ENCODE measurements at places on chromosomes 7 and 10.

DNA sequence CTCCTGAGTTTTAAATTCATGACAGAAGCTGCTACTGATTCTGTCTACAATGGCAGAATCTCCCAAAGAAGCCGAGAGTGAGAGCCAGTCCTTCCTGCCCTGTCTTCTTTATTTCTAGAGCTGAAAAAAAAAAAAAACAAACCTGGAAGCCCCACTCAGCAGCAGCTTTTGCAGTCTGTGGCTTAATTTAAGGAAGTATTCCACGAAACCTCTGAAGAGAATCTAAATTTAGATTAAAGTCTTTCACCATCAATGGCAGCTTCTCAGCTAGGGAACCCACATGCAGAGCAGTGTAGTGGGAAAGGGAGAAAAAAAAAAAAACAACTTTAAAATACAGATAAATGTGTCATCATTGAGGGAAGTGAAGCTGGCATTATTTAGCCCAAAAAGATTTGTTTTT lies 23.4 kb downstream of the SMURF1 start:
- DNase-seq, result no peak

DNA sequence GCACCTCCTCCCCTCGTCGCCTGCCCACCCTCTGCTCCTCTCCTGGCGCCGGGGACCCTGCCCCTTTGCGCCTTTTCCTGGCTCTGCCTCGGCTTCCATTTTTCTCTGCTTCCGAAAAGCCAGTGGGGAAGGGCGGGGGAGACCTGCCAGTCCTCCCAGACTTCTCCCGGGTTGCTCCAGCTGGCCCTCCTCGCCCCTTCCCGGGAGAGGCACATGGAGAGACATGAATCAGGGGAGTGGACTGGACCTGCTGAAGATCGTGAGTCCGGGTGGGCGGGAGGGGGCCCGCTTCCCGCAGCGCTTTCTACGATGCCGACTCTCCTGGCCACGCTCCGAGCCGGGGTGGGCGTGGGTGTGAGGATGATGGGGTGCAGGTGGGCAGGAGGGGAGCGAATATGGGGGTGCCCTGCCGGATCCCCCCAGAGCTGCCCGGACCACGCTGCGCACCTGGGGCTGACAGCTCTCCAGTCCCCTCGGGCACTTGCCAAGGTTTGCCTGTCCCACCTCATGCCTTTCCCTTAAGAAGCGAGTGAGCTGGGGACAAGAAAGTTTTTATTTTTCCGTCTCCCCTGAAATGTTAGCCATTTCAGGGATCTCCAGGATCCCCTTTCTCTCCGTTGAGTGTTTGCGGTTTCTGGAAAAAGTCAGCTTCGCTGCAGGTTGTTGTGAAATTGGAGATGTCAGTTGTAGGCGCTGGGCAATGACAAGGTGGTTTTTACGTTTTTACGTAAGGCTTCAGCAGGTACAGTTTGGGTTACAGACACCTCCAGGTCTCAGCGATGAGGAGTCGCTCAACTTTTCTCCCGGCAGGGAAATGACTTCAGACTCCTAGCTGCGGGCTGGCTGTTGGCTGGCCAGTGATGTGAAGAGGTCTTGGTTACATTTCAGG lies 977 bp downstream of the CACNB2 start:
- no peak for DNase-seq

GRCh38 chr10:68067029-68067428 lies 8.1 kb downstream of the HERC4 start:
- DNase-seq, result no peak

GRCh38 chr10:52558090-52558489 lies 214.5 kb downstream of the MBL2 start:
- DNase-seq, result no peak

DNA sequence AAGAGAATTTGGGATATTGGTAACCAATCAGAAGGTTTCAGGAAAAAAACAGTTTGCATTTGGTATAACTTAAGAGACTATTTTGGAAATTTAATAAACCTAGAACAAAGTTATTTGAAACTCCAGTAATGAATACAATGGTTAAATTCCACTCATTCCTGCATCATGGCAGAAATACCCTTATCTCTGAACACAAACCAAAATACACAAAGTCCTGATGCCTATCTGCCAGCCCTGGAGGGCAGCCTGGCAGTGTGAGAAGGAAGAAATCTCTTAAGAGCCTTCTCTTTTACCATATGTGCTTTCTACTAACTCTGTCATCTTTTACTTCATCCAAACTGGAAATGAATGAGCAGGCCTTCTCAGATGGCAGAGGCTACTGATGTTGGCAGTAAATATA lies 147.1 kb upstream of the LYZL1 start:
- no peak for DNase-seq

DNA sequence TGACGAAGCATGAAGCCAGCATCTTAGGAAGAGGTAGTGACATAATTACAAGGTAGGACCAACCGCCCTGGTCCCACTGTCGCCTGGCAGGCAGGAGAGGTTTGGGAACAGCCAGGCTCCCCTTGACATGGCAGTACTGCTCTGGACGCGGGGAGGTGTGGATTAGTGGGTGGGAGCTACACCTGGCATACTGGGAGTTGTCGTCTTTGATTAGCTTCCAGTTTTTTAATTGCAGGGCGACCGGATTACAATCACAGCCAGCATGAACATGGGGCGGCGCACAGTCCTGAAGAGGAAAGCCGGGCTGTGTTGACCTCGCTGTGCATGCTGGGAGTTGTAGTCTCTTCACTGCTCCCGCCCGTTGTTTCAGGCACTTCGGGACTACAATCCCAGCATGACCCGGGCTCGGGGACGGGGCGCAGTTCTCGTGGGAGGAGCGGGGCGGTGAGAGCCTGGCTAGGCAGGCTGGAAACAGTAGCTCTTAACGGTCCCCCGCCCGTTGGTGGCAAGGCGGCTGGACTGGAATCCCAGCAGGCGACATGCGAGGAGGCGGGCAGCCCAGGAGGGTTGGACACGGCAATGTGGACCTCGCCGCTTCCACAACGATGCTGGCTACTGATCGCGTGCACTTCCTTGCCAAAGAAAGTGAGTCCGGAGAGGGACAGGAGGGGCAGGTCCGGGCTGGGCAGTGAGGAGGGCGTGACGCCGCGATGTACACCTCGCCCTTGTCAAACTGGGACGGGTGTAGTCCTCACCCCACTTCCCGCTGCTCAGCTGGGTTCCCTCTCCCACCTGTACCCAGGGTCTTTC lies 98.0 kb upstream of the ZNF722 start:
- peak; percentile 76 for DNase-seq

DNA sequence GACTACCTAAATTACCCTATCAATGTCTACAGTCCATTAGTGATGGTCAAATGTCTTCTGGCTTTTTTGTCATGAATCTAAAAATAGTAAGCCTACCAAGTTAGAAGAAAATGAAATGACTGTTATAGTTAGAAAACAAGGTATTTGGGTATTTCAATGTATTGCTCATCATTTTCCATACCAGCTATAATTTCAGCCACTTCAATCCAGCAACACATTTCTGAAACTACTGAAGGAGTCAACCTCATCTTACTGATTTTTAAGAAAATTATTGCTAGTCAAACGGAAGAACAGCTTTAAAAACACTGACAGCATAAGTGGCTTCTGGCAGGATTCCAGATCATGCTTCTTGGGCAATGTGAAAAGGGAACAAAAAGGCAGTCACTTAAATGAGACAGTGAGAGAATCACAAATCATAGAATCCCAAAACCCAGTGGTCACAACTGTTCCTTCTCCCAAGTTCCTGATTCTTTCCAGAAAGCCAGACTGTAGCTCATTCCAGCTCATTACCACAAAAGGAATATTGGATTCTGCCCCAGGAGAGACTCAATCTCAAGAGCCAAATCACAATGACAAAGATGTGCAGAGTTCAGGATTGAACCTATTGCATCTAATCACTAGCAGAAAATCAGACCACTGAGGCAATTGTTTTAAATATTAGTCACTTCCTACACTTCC lies 61.2 kb upstream of the LRRN3 start:
- no peak for DNase-seq

GRCh38 chr10:89891006-89891535 lies 189.7 kb downstream of the KIF20B start:
- no peak for DNase-seq

DNA sequence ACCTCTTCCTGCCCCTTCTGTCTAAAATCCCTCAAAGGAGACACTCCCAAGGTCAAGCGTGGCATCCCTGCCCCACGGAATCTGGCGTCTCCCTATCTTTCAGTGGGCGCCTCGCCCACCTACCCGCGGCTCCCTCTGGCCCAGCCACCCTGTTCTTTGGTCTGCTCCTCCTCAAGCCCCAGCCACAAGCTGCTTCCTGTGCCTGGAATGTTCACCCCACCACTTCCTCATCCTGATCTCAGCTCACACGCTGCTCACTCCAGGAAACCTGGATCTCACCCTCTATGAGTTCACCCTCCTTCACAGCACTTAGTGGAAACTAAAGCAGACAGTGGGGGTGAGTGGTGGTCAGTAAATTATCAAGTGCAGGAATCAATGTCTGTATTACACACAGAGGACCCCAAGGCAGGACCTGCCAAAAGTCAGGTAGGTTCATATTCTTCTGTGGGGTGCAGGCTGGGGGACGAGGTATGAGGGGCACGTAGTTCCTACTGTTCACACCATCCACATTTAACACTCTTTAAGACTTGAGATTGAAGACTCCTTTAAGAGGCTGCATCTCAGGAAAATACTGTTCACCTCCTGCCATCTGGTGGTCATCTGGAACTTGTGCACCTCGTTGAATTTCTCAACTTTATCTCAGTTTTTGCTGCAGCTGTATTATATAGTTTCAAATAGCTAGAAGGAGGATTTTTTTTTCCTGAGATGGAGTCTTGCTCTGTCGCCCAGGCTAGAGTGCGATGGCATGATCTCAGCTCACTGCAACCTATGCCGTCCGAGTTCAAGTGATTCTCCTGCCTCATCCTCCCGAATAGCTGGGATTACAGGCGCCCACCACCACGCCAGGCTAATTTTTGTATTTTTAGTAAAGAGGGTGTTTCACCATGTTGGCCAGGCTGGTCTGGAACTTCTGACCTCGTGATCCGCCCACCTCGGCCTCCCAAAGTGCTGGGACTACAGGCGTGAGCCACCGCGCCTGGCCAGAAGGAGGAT lies 166.6 kb downstream of the ARHGAP21 start:
- DNase-seq, result no peak

- DNase-seq, result no peak
Observed at GRCh38 chr7:112512451-112513210, 31.8 kb downstream of the LSMEM1 start.

DNA sequence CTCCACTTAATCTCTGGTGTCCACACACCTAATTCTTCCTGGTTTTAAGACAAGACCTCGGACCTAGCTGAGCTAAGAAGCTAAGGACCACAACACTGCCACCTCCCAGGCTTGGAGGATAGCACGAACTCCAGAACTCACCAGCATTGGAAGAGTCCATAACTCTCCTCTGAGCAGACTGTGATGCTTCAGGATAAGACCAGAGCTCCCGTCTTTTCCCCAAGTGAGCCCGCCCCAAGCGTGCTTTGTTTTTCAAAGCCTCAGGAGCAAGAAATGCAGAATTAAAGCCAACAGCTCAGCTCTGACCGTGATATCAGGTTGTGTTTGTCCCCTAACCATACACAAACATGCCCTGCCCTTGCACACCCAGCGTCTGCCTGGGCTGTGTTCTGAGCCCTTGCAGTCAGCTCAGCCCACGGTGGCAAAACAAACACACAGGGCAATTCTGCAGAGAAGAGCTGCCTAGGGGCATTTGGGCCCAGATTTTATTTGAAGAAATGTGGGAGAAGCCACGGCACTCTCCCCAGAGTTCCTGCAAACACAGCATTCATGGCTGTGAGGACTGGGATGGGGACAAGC lies 145.4 kb downstream of the WDR11 start:
- no peak for DNase-seq

DNA sequence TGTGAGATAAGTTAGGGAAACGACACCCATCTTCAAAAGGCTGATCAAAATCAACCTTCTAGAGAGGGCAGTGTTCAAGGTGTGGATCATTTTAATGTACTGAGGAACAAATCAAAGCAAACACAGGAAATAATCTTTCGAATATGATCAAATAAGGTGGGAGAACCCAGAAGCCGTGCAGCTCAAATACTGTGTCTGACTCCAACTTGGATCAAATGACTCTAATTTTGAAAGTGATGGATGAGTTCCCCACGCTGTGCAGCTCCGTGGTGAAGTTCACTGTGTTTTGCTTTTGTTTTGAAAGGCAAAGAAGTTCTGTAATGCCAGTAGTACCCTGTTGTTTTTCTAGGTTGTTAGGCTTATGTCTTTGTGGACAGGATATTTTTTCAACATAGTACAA lies 250.9 kb downstream of the SFMBT2 start:
- DNase-seq, result no peak

GRCh38 chr7:44987996-44988395 lies 9.2 kb upstream of the MYO1G start:
- no peak for DNase-seq

GRCh38 chr7:43196379-43196778 lies 83.9 kb downstream of the HECW1 start:
- DNase-seq, result no peak

GRCh38 chr10:133231244-133231945 lies 1.4 kb downstream of the UTF1 start:
- DNase-seq, result no peak

DNA sequence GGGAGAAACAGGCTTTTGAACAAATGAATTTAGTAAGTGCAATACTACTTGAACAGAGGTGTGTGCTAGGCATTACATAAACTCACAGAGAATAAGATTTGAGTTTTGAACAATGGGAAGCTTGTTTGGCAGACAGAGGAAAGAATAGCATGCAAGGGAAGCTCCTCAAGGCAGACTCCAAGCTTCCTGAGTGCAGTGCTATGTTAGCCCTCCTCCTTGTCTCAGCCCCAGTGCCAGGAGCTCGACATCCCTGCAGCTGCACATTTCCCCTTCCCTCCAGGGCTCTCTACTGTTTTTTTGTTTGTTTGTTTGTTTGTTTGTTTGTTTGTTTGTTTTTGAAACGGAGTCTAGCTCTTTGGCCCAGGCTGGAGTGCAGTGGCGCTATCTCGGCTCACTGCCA lies 237.5 kb downstream of the IPMK start:
- no peak for DNase-seq

DNA sequence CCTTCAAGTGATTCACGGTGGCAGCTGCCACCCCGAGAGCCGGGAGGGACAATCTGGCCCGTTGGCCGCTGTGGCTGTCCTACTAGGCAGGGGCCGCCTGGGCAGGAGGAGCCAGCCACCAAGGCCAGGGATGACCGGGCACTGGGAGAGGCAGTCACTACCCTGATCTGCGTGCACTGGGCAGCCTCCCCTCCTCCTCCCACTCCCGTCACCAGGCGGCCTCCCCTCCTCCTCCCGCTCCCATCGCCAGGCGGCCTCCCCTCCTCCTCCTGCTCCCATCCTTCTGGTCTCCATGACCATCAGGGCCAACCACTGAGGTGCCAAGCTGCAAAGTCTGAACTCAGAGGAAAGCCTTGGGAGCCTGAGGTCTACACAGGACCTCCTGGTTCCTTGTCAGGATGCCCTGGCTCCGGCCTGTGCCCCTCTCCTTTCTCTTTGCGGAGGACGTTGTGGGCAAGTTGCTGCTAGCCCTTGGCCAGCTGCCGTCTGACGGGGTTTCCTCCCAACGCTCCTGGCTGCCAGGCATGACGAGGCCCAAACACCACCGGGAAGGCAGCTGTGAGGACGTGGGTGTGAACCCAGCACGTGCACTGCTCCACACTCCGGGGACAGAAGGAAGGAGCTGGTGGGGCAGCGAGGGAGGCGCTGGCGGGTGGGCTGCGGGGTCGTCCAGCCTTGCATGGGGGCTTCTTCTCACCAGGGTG lies 131.1 kb downstream of the WDR37 start:
- DNase-seq, result no peak

- no peak for DNase-seq
Observed at GRCh38 chr10:6619660-6620059, 39.6 kb upstream of the PRKCQ start.

- no peak for DNase-seq
Observed at GRCh38 chr10:3325954-3326750, 153.6 kb upstream of the PITRM1 start.

Measured in activated T-helper 1 cell treated with anti-CD3 and anti-CD28 coated beads, Interleukin-2, amount 50 U/mL, for 16 hours (primary cell).